Suppressor macrophage (primary cell): ENCODE measurements at places on chromosomes 7 and 10.

- DNase-seq: no peak
These were observed 93.6 kb upstream of the SDK1 start for GRCh38 chr7:3207387-3207902.

- no peak for DNase-seq
These were observed 107.6 kb downstream of the WDR37 start for GRCh38 chr10:1163831-1164230.

DNA sequence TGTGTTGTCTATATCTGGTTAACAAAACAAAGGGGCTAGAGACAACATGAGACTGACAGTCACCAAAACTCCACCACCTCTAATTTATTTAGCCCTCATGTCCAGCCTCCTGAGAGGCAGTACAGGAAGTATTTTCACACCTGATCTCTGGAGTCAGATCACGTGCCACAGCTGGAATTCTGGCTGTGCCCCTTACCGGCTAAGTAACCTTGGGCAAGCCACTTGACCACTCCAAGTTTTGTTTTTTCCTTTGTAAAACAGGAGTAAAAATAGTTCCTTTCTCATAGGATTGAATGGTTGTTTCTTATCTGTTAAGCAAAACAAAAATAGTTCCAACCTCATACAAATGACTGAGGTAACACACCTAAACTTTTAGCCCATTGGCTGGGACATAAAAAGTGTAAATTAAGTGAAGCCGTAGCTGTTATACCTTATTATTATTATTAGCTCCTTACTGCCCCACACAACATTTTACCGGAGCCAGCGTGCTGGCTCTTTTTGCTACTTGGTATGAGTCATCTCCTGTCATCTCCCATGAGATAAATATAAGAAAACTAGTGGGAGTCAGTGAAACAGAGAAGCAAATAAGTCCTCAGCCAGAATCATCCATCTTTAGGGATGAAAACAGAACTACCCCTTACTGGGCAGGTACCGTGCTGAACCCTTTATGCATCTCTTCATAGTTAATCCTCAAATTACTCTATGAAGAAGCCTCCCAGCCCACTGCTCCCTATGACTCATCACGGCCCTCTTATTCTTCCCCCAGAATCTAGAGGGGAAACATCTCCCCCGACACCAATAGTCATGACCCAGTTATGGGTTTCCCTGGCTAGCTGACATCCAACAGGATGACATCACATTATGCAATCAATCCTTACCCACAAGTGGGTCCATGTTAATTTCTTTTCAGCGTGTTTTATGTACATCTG is 44.9 kb downstream of the PPP1R3C start:
- no peak for DNase-seq

DNA sequence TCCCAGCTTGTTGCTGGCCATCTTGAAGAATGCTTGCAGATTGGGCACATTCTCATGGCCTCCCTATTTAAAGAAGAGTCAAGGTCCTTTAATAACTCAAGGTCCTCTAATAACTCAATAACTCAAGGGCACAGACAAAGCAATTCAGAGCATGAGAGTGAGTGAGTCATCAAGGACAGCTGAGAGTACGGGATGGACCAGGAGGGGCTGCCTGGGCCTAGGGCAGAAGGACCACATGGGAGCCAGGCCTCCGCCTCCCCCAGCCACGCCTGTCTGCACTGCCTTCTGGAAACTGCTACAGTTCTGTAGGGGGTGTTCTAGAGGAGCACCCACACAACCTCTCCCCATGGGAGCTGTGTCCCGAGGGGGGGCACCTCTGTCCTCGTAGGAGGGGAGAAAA is 48.9 kb downstream of the ZNF503 start:
- no peak for DNase-seq

- DNase-seq: no peak
These were observed 104.7 kb downstream of the EVX1 start for GRCh38 chr7:27347276-27347640.

DNA sequence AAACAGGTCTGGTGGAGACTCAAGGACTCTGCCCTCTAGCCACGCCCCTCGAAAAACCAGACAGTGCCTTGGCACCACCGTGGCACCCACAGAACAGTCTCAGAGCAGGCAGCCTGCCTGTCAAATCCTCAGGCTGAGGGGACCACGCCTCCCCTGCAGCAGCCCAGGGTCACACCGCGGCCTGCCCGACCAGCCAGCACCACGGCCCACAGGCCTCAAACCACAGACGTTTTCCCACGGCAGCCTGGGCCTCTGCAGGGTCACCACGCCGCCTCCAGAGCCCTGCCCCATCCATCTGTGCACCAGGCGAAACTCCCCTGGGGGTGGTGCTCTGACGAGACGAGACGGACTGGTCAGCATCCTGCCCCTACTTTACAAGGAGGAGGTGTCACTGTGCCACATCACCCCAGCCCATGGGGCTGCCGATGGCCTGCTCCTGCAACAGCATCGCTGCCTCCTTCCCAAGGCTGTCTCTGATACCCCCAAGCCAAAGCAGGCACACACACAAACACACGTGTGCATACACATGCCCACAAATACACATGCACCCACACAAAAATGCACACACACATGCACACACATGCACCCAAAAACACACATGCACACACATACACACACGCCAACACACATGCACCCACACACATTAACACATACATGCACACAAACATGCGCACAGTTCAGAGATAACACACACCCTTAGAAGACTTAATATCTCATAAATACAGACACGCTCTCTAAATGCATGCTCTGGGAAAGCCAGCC is 24.6 kb downstream of the PAPOLB start:
- no peak for DNase-seq

DNA sequence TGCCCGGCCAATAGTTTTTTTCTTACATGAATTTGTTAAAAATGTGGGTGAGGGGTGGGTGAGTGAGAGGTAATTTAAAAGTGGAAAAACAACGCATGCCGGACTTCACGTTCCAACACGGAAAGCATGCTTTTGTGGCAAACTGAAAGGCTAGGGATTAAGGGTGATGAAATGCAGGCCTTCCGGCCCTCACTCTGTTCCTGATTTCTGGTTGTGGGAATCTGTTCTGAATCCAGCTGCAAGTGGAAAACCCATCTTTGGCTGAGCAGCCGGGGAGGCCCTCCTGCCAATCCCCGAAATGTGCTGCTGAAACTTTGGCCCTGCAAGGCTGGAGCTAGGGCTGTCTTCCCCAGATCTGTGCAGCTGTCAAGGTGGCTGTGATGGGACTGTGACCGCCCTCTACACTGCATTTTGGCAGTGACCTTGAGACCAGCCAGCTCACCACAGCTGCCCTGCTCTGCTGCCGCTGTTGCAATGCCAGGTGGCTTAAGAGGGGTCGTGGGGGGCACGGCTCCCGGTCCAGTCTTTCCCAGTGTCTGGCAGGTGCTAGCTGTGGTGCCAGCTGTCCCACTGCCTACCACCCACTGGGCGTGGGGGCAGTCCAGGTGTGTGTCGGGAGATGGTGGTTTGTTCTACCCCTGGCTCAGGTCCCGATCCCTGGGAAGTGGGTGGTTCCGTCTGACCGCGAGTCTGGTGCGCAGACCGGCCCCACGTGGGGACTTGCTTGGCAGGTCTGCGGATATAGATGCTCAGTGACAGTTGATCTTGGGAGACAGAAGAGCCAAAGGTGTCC is 39.0 kb downstream of the TET1 start:
- no peak for DNase-seq

- DNase-seq: no peak
These were observed 102.3 kb upstream of the ARHGAP21 start for GRCh38 chr10:24826009-24826408.
